ENCODE measurements at places on chromosomes 12 and 14.

DNA sequence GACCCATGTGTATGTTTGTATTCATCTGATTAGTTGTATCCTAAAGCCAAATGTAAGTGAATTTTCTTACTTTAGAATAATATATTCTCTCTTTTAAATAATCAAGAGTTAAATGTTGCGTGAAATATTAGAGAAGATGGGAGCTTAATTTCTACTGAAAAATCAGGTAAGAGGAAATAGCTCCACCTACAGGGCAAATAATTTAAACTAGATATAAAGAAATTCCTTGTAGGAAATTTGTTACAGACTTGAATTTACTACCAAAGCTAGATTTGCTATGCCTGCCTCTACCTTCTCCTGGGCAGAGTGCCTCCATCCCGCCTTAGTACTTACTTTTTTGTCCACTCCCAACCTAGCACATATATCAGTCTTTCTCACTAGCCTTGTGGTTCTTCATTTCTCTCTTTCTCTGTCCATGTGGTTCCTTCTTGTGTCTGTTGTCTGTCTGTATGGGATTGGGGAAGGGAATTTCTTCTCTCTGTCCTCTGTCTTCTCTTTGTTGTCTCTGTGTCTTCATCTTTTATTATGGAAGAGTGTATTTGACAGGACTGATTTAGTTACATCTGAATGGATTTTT is 44.7 kb downstream of the PALS1 start:
- DNase-seq = peak; percentile 43

DNA sequence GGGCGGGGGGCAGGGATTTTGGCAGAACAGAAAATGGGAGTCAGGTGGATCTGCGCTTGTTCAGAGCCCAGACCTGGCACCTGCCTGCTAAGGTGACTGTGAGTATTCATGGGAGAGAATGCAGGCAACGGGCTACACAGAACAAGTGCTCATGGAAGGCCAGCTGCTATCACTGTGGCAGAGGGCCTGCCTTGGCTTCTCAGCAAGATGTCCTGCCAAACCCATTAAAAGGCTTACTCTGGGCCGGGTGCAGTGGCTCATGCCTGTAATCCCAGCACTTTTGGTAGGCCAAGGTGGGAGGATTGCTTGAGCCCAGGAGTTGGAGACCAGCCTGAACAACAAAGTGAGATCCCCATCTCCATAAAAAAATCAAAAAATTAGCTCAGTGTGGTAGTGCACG is 21.0 kb downstream of the DIO3 start:
- no peak for DNase-seq

GRCh38 chr12:9741726-9742125 is 8.8 kb upstream of the CLECL1 start:
- DNase-seq = no peak

DNA sequence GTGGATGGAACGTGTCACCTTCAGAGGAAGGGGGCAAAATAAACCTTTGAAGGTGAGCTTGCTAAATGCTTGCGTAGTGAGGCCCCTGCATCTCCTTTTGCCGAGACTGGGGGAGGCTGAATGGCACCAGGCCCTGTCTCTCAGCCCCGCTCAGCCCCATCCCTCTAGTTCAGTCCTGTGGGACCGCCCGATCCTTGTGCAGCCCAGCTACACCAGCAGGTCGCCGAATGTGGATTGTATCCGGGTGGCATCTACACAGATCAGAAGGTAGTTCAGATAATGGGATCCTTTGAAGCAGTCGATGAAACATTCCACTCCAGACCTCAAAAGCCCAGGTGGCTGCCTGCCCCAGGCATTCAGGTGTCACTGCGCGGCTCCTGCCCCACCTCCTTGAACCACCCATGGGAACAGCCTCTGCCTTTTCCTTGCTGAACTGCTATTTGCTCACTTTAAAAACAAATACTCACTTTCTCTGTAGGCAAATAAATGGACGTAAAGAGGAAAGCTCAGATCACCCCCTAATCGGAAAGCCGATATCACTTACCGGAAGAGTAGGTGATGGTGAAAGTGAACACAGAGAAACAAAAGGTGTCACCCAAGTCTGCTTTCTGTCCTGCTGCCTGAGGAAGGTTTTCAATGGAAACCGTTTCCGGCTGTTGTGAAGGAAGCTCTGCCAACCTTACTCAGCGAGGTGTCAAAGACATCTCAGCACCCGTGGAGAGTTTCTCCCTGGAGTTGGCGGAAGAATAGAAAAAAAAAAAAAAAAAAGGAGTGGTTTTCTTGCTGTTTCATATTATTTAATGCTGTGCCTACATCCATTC is 100.3 kb upstream of the NCOR2 start:
- no peak for DNase-seq

DNA sequence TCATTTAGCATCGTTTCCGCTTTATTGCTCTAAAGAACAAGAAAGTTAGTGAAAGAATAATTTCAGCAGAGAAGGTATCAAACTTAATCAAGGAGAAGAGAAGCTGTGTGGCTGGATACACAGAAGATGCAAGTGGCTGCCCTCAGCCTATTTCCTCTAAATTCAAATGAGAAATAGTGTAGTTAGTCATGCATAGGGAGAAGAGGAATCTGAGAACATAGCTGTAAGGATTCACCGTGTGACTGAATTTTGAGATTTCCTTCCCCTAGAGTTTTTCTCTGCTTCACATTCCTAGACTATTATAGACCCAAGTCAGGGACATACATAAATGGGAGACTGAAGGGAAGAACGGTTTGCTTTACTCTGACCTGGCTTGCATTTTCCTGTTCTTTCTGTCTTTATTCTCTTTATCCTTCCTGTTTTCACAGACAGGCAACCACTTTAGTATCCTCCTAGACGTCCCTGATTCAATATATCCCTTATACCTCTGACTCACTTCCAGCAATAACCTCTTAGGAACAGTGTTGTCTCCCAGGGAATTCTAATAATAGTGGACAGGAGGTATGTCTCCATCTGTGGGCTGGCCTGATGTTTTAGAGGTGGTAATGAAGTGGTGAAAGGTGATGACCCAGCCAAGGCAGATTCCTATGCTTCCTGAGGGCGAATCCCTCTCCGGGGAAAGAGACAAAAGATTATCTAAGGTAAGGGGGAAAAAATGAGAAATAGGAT is 7.0 kb downstream of the RNASE10 start:
- no peak for DNase-seq

- DNase-seq = no peak
Observed at GRCh38 chr12:19496219-19496878, 57.1 kb downstream of the AEBP2 start.

DNA sequence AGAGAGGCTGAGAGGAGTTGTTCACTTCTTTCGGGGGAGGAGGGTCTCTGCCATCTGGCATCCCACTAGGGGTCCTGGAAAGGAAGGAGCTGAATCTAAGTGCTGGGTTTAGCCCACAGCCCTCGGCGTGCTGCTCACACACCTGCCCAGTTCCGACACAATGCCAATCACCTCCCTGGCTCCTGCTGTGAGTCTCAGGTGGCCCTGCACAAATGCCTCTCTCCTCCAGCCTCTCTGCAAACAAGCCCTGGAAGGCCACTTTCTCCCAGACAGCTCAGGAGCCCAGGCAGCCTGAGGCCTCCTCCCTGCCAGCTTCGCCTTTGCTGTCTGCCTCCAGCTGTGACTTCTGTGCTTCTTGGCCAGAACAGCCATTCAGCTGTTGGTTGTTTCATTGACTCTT is 51.2 kb downstream of the SMIM41 start:
- no peak for DNase-seq

- DNase-seq = no peak
Observed at GRCh38 chr14:98847521-98848468, 424.2 kb downstream of the BCL11B start.

DNA sequence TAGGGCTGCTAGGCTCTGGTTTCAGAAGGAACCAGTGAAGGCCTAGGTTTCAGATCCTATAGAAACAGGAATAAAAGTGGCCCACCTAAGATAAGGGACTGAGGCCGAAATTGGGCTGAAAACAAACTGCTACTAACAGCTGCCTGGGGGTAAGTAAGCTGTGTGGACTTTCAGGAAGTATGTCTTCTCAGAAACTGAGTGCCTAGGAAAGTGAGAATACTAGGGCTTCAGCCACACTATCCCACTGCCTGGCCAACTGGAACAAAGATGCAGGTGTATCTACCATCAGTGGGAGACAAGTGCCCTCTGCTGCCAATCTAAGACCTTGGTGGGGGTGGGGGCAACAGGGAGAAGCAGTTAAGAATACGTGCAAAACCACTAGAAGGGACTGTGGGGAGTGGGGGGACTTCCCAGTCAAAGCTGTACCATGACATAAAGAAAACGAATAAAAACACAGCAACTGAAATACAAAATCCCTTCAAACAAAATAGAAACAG is 82.5 kb downstream of the MED13L start:
- no peak for DNase-seq

DNA sequence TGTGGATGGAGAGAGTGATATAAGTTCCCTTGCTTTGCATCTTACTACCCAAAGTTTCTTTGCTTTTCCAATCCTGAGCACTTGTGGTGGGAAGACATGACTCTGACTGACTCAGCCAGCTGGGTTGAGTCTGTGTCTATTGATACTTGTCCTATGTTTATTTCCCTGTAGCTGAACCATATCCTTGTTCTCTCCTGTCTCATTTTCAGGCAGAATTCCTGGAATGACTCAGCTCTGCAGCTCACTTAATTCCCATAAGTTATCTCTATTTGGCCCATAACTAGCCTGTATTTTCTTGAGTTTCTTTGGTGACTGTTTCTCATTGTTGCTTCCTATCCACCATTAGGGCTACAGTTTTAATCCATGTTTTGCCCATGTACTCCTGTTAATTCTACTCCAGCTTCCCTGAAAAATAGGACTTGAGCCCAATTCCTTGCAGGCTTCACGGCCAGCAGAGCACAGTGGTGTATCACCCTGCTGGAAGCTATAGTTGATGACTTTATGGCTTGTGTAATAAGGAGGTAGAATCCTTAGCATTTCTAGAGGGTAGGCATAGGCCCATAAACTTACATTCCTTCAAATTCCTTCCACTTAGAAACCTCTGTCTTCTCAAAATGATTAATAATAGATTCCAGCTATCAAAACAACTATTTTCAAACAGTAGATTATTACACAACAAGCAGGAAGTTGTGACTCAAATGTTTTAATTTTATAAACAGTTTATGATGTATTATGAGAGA is 183.1 kb downstream of the TMTC3 start:
- peak; percentile 90 for DNase-seq

GRCh38 chr12:96015672-96016071 is 19.5 kb upstream of the HAL start:
- DNase-seq = peak; percentile 21

DNA sequence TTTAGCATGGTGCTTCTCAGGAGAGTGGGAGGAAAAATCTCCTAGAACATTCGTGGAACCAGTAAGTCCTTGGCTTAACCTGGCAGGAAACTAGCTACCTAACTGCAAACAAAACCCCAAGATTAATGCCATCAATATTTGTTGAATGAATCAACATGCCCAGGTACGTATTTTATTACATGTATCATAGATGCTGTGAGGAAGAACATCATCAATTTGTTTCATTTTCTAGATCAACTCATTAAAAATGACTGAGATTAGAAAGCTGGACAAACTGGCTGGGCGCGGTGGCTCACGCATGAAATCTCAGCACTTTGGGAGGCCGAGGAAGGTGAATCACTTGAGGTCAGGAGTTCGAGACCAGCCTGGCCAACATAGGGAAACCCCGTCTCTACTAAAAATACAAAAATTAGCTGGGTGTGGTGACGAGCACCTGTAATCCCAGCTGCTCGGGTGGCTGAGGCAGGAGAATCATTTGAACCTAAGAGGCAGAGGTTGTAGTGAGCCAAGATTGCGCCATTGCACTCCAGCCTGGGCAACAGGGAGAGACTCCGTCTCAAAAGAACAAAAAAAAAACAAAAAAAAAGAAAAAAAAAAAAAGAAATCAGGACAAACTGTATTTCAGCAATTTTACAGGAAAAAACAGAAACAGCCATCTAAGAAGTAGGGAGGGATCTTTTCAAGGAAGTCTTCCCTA is 88.7 kb downstream of the NTN4 start:
- no peak for DNase-seq

DNA sequence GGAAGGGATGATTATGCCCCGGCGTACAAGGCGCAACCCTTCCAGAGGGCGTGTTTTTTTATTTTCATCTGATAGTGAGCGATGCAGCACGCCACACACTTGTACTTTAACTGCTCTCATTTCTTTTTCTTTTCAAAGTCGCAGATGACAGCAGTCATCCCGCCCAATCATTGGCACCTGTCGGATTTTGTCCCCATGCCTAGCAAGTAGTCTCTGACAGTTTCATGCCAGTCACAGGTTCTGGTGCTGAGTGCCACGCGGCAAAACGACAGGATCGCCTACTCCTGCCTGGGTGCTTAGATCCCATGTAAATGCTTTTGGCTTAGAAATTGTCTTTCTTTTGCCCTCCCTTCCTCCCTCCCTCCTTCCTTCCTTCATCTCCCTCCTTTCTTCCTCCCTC is 117.7 kb downstream of the GLT1D1 start:
- DNase-seq = no peak

GRCh38 chr12:64070454-64070853 is 151.6 kb downstream of the KICS2 start:
- no peak for DNase-seq

- no peak for DNase-seq
Observed at GRCh38 chr12:67263471-67263870, 5.7 kb upstream of the CAND1 start.

- peak; percentile 47 for DNase-seq
Observed at GRCh38 chr14:99644723-99645544, at the start of gene HHIPL1. Gene HHIPL1, plus strand, starts transcription at chr14:99645129. Its CDS starts 79 bp downstream, at chr14:99645208.

DNA sequence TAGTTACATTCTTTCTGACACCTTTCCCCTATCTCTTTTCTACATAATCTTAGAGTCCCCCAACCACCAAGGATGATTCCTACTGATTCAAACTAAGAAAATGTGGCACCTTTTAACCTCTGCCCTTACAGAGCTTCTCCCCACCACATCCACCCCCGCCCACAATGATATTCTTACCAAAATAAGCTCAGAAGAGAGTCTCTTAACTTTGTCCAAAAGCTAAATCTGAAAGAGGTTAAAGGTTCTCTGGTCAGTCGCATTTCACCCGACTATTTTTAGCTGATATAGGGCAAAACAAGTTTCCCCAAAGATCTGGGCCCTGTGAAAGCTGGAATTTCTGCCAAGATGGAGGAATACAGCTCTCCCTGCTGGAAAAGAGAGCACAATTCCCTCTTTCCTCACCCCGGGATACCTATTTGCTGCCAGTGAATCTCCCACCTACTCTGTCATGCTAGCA is 128.6 kb downstream of the ZFP36L1 start:
- DNase-seq = peak; percentile 49

GRCh38 chr14:94132285-94132887 is 3.0 kb upstream of the IFI27L2 start:
- peak; percentile 71 for DNase-seq

DNA sequence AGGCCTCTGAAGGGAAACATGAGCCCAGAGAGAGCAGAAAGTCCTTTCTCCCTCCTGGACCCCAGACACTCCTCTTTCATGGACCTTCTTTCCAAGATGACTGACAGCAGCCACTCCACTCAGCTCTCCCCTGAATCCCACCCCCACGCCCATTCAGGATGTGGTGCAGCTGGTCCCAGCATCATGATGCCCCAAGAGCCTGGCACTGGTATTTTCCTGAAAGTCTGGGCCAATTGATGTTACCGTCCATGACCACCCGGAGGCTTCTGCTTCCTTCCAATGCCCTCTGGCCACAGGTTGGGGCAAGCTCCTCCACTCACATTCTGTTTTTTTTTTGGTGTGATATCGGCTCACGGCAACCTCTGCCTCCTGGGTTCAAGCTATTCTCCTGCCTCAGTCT is 112.6 kb downstream of the CALM1 start:
- no peak for DNase-seq

- DNase-seq = peak; percentile 26
Observed at GRCh38 chr14:75022655-75023054, 19.9 kb downstream of the EIF2B2 start.

Measured in EL (cell line).